ENCODE measurements at places on chromosomes 1 and 21.

DNA sequence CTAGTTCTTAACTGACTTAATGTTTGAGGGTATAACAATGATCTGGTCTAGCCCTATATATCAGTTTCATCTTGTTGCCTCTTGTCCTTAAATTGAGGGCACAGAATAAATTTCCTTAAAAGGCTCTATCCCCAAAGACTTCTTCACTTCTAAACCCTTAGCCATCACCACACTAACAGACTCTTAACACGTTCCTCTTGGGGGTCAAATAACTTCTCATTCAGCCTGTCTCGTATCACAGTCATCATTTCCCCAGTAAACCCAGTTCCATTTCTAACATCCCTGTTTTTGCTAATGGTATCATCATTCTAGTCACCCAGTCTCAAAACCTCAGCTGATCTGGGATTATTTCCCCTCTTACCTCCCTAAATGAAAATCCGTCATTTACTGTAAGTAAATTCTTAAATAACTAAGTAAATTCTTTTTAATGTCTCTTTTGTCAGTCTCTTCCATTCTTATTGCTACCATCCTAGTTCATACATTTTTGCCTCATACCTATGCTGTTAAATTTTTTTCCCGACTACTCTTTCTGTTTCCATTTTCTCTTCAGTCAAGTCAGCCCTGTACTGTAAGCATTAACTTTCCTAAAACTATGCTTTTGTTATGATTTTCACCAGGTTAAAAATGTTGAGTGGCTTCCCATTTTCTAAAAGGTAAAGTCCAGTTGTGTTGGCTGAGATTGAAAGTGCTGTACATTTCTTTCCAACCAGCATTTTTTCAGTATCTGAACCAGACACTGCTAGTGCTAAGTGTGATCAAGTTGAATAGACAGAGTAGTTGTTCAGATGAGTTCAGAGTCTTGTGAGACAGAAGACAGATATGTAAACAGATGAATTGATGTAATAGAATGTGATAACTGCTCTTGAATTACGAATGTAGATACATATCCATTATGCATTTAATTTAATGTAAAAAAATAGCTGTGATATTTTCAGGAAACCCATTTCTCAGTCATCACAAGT lies 6.9 kb downstream of the CTTNBP2NL start:
- no peak for DNase-seq

DNA sequence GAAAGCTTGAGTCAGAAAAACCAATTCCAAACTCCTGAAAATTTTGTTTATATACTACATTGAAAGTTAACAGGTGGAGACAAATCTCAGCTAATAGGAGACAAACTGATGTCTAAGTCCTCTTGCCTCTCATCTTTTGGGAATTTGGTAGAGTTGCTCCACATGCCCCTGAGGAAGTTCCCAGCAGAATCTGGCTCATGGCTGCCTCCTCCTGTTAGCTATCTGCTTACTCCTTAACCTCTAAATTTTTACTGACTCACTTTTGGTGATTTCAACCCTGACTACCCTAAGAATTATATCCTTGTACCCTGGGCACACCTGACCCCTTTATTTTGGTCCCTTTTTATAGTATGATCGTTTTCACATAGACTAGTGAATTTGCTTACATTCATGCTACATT lies 633.7 kb upstream of the USP24 start:
- no peak for DNase-seq

GRCh38 chr1:28145728-28146127 lies 30.8 kb downstream of the PTAFR start:
- no peak for DNase-seq

DNA sequence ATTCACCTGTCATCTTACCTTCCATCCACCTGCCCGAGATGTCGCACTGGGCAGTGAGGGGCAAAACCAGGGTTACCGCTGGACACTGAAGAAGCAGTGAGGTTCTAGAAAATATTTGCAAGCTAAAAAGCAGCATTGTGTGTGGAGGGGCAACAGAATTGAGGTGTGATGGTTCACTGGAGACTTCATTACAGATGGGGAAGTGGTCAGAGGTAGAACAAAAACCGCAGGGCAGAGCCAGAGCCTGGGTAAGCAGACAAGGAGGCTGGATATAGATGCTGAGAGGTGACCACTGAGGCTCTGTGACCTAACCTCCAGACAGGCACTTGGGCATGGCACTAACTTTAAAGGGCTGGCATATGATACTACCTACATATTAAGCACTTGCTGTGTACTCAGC lies 363.9 kb upstream of the PROX1 start:
- no peak for DNase-seq

- DNase-seq, result no peak
Measured at GRCh38 chr1:242201090-242201489, 202.2 kb upstream of the MAP1LC3C start.

DNA sequence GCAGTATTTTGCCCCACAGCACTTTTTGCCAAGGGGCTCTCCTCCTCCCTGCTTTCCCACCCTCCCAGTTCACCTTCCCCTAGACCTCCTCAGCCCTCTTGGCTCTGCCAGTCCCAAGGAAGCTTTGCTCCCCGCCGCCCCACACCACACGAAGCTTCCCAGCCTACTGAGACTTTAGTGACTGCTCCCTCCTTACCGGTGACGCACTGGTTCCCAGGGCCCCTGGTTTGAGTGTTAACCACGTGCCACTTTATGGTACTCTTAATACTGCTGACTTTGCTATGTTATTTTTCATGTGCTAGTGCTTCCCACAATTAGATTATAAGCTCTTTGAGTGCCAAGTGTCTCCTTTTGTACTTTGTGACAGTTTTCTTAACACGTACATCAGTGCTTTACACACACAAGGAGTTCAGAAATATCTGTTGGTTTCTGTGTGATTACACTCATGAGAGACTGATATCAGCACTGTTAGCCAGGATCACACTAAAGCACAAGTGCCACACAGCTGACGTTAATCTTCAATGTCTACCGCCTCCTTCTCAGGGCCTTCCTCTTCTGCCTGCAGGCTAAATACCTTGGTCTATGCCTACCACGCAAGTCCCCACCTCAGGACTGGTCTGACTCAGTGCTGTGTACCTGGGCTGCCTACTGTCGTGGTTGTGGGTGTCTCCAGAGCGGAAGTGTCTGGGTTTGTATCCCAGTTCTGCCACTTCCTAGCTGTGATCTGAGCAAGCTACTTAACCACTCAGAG lies 61.0 kb downstream of the DNTTIP2 start:
- no peak for DNase-seq

DNA sequence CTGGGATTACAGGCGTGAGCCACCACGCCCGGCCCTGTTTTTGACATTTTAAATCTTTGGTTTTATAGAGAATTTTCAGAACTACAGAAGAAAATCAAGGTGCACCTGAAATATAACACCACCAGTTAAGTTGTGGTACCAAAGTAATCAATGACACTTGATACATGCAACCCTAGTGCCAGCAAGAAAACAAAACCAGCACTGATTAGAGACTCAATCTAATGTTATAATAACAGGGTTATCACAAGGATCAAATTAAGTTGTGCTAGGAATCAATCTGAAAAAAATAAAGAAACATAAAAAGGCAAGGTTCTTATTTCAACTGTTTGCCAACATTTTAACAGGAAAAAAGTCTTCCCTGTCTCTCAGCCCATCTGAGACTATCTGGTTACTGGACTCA lies 23.8 kb downstream of the TGFBR3 start:
- no peak for DNase-seq

Data from GDM1 (cell line).